Activated B cell treated with CpG ODN at 0.5 μM for 24 hours (primary cell): ENCODE measurements at places on chromosomes 16 and 17.

DNA sequence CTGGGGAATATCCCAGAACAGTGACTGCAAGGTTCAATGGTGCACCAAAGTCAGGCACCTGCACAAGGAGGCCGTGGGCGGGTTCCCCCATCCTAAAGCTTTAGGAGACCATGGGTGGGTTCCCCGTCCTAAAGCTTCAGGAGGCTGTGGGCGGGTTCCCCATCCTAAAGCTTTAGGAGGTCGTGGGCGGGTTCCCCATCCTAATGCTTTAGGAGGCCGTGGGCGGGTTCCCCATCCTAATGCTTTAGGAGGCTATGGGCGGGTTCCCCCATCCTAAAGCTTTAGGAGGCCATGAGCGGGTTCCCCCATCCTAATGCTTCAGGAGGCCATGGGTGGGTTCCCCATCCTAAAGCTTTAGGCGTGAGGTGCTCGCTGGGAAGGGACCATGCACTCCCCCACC lies 313.3 kb downstream of the FOXL1 start:
- no peak for DNase-seq

- DNase-seq: peak; percentile 49
These were observed 1.3 kb downstream of the NAGS start for GRCh38 chr17:44005527-44006271.

DNA sequence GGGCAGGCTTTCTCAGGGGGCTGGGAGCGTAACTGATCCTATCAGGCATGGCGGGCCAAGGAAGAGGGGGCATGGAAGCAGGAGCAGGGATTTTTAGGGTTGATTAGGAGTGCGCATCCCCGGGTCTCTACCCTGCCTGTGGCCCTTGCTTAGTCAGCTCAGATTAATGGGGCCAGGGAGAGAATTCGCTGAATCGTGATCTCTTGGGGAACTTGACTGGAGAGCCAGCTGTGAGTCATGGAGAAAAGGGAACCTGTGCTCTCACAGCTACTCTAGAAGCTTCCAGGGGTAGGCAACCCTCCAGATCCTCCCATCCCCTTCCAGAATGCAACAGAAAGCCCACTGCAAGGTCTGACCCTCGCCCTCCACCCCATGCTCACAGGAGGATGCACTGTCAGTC lies 3.6 kb downstream of the FOXN1 start:
- no peak for DNase-seq

GRCh38 chr16:74563828-74564263 lies 43.1 kb downstream of the GLG1 start:
- DNase-seq: no peak

DNA sequence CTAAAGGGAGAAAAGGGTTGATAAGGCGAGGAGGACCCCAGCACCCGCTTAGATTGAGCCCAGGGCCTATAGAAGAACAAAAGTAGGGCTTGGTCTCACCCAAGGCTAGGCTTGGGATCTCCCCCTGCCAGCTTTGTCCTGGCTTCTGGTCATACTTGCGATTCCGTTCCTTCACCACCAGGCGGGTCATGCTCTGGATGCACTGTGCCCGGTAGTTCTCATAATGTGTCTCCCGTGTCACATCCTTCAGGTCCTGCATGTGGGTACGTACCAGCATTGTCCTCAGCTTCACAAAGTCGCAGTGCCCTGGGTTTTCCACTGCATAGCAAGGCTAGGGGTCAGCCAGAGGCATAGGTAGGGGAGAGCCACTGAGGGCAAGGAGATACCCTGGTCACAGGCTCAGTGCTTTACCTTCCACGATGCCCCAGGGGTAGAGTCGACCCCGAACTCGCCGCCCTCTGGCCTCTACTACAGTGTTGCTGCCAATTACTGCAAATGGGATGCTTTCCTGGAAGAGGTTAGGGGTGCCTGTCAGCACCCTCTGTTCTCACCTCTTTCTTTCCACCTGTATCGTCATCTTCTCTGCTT lies 6.5 kb upstream of the MTMR4 start:
- no peak for DNase-seq
